ENCODE measurements at places on chromosomes 4 and X. TPM values are rescaled to one million over a fixed set of nuclear protein-coding genes. Genes with fewer than 3 reads are reported as not detected.

SSX1 gene
- total RNA-seq, result 139 TPM

POU3F4 gene
- not detected for total RNA-seq

REELD1 gene
- total RNA-seq, result not detected

FGFBP1 gene
- 0.47 TPM for total RNA-seq

INPP4B gene
- total RNA-seq, result 10.0 TPM

AMTN gene
- total RNA-seq, result 0.45 TPM

MMRN1 gene
- not detected for total RNA-seq

TMEM154 gene
- 16.3 TPM for total RNA-seq

FGB gene
- not detected for total RNA-seq

ADH1B gene
- not detected for total RNA-seq

CFI gene
- 0.08 TPM for total RNA-seq

KCNIP4 gene
- not detected for total RNA-seq

FAM184B gene
- not detected for total RNA-seq

COL4A6 gene
- total RNA-seq, result 0.08 TPM

ITM2A gene
- 0.26 TPM for total RNA-seq

APLN gene
- 3.8 TPM for total RNA-seq

NDST3 gene
- total RNA-seq, result 0.59 TPM

TENM3 gene
- 54.1 TPM for total RNA-seq

KLHL13 gene
- total RNA-seq, result 7.8 TPM

SOWAHD gene
- total RNA-seq, result 0.05 TPM

SRPX2 gene
- total RNA-seq, result 10.3 TPM

PCDH19 gene
- total RNA-seq, result not detected

FMR1NB gene
- total RNA-seq, result not detected

ZNF185 gene
- total RNA-seq, result 16.2 TPM

PDGFRA gene
- total RNA-seq, result not detected

ARHGAP24 gene
- total RNA-seq, result 3.3 TPM

IL9R gene
- 0.27 TPM for total RNA-seq

WAS gene
- total RNA-seq, result 0.47 TPM

DAPP1 gene
- total RNA-seq, result 0.20 TPM

NOX1 gene
- total RNA-seq, result 0.18 TPM

LEF1 gene
- total RNA-seq, result 27.7 TPM

ANOS1 gene
- total RNA-seq, result 14.6 TPM

HTN3 gene
- 0.80 TPM for total RNA-seq
